ENCODE measurements at places on chromosomes 2 and 18.

DNA sequence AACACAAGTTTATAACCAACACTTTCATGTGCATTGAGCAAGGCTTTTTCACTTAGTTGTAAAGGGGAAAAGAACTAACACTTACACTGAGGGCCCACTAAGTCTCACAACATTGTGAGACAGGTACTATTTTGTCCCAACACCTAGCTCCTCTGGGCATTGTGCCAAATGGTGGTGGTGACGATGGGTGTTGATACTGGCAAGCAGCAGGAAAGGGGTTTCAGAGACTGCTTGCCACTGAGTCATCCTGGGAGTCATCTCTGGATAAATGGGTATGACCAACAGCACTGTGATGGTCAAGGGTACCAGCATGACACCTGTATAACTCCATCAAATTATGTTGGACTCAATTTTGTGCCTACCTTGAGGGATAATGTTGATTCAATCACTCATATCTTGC is 138.8 kb upstream of the ITGA6 start:
- no peak for DNase-seq

- no peak for DNase-seq
Measured at GRCh38 chr2:10036095-10036884, 7.1 kb upstream of the KLF11 start.

GRCh38 chr2:56531668-56532420 is 348.1 kb downstream of the CCDC85A start:
- no peak for DNase-seq

- no peak for DNase-seq
Measured at GRCh38 chr2:67952066-67952465, 110.7 kb downstream of the C1D start.

DNA sequence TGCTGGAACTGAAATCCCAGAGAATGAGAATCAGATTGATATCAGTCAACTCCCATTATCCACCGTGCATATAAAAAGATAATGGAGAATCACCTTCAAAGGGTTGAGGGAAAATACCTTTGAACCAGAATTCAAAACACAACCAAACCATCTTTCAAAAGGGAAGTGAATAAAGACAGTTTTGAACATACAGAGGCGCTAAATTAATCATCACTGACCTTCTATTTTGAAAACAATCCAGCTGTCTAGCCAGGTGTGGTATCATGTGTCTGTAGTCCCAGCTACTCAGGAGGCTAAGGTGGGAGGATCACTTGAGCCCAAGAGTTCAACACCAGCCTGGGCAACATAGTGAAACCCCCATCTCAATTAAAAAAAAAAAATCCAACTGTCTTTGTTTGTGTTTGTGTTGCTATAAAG is 63.6 kb downstream of the TRABD2A start:
- DNase-seq: no peak
